ENCODE measurements at places on chromosomes 5 and 9.

DNA sequence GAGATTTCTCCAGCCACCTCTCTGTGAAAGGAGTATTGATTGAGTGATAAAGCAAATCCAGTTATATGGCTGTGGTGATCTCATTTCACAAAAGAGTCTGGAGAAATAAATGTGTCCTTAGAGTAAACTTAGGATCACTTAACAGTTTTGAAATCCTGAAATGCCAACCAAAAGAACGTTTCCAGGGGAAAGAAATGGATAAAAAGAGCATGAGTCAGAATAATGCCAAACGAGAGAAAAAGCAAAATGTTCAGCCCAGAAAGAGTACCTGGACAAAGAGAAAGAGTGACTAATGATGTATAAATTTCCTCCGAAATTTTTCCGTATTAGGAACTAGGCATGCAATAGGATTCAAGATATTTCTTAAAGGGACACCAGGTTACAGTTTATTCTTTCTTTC, 463.1 kb upstream of the CDH10 start:
- H3K36me3 ChIP-seq, result no peaks in the 10 kb centered on the region
- no peaks in the 10 kb centered on the region for H3K27me3 ChIP-seq
- no peaks in the 10 kb centered on the region for H3K4me1 ChIP-seq
- H3K27ac ChIP-seq, result no peak overlapping the region

DNA sequence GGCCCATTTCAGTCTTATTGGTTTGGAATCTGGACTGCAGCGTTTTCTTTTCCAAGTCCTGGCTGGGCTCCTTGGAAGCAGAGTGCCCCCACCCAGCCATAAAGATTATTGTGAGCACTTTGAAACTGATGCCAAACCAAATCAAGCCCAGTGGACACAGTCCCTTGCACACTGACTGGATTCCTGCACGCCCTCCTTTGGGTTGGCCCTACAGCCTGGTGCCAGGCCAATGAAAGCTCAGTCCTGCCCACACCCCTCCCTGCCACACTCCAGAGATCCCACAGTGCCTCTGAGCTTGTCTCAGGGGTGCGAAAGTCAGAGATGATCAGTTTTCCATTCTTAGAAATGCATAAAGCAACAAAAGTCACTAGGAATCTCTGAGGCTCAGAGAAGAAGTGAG, 181.9 kb downstream of the CETN3 start:
- H3K27ac ChIP-seq, result no peak overlapping the region
- no peaks in the 10 kb centered on the region for H3K27me3 ChIP-seq

- DNase-seq, result no peak
- peak overlapping the region; percentile 9 for H3K27ac ChIP-seq
- H3K4me3 ChIP-seq, result no peak overlapping the region
- peaks cover 15% of the 10 kb centered on the region for H3K4me1 ChIP-seq
- no peaks in the 10 kb centered on the region for H3K36me3 ChIP-seq
Measured at GRCh38 chr5:151006704-151007334, 13.6 kb upstream of the GPX3 start.

GRCh38 chr9:106102821-106103220, 408.5 kb downstream of the TMEM38B start:
- H3K27ac ChIP-seq, result no peak overlapping the region
- H3K36me3 ChIP-seq, result no peaks in the 10 kb centered on the region
- H3K4me1 ChIP-seq, result no peaks in the 10 kb centered on the region
- H3K4me3 ChIP-seq, result no peak overlapping the region
- DNase-seq, result no peak
